ENCODE measurements at places on chromosomes 7 and 10.

DNA sequence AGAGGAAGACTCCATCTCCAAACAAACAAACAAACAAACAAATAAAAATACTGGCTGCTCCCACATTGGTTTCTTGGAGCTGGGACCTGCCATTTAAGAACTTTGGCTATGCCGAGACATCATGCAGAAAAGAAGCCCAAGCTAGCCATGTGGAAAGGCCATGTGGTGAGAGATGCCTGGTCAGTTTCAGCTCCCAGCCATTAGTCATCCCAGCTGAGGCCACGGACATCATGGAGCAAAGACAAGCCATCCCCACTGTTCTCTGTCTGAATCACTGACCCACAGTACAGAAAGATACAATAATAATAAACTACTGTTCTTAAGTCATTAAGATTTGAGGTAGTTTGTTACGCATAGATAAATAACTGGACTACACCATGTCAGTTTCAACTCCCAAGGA is 70.0 kb upstream of the PCBD1 start:
- DNase-seq = no peak

DNA sequence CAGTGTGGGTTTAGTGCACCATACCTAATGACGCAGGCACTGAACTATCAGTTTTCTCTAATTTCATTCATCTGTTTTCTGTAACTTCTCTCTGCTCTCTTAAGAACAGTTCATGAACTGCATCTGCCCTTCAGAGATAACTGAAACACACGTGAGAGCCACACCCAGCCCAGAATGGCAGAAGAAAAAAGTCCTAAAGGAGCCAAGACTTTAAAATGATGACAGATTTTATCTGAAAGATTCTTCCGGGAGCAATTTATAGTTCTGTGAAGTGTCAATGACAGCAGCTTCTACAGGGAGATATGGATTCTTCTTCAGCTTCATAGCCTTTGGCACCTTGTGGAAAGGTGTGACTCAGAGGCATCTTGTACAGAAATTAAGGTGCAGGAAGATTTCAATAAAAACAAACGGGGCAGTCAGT is 211.5 kb upstream of the SLC26A5 start:
- DNase-seq = no peak

GRCh38 chr10:80771902-80772555 is 234.3 kb downstream of the SH2D4B start:
- no peak for DNase-seq

GRCh38 chr7:96299496-96299895 is 22.4 kb downstream of the SLC25A13 start:
- DNase-seq = no peak

- no peak for DNase-seq
Observed at GRCh38 chr10:60368875-60369546, 20.7 kb downstream of the ANK3 start.

GRCh38 chr7:121547544-121548092 is 151.5 kb upstream of the FAM3C start:
- DNase-seq = no peak

- DNase-seq = no peak
Observed at GRCh38 chr10:123972481-123973401, 81.1 kb upstream of the CPXM2 start.

- no peak for DNase-seq
Observed at GRCh38 chr7:149872419-149873073, 1.2 kb upstream of the ATP6V0E2 start.

DNA sequence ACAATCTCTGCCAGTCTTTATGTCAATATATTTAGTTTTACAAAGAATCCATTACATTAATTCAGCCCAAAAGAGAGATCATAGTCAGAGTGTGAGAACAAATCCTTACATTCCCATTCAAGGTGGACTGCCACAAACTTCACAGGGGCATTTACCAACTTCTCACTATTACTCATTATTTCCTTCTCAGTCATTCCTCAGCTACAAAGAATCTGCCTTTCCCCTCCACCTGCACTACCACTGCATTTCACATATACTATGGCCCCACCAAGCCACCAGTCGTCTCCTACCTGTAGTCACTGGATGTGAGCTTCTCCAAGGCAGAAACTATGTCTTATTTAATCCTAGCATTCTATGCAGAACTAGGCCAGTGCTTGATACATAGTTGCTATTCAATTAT is 94.3 kb downstream of the USP6NL start:
- no peak for DNase-seq

DNA sequence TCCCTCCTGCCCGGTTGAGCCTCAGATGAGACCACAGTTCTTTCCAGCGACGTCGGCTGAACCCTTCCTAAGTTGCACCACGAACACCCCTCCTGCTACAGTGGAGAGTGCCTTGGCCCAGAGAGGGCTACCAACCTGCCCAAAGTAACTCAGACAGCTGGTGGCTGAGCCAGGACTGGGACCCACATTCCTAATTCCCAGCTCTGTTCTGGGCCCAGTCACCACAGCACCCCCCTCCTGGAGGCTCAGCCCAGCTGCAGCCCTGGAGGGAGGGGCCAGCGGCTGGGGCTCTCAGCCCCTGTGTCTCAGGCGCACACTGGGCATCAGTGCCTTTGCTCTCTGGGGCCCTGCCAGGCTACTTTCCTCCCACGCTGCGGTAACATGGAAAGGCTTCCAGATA is 10.6 kb downstream of the ATP6V1F start:
- DNase-seq = no peak

GRCh38 chr10:128833671-128834070 is 633.4 kb upstream of the MGMT start:
- DNase-seq = no peak

DNA sequence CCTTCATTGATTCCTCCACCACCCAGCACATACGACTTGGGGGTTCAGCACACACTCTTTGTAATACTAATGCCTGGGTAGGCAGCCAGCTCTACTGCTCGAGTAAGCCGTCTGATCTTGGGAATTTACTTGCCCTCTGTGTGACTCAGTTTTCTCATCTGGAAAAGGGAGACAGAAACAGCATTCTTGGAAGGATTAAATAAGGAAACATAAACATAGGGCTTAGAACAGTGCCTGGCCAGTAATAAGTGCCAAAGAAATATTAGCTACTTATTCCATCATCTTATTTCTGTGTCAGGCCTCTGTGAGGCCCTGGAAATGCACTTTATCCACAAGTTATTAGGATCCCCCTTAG is 130.1 kb downstream of the TNS3 start:
- no peak for DNase-seq

DNA sequence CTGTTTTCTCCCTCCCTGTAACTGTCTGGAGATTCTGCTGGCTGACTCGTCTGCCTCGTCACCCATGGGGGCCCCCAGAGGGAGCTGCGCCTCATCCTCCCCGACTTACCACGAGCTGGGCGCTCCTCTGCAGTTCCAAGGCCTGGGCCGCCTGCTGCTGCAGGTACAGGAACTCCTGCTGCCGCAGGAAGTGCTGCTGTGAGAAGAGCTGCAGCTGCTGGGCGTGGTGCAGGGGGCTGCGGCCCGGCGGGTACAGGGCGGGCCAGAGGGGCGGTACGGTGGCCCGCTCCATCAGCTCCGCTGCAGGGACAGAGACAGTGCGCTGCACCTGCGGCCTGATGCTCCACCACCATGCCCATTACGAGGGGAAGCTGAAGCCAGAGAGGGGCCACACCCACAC is 47.7 kb downstream of the TNRC18 start:
- no peak for DNase-seq

GRCh38 chr7:20784388-20785156 is 2.1 kb downstream of the SP8 start:
- no peak for DNase-seq

DNA sequence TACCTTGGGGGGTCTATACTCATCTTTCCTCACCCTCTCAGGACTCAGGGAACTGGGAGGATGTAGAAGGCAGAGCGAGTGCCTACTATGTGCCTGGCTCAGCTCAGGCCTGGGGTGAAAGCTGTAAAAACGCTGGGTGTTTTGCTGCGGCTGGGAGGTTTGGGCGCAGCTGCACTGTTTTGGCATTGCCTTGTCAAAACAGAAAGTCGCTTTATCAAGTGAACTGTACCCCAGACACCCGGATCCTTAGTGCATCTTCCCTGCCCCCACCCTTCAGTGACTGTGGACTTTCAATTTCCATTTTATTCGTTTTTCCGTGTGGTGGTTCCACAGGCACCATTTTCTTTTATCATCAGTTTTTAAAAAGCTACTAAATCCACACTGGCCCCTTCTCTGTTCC is 86.7 kb upstream of the ZNF716 start:
- no peak for DNase-seq

GRCh38 chr7:379456-380138 is 89.6 kb downstream of the FOXL3 start:
- no peak for DNase-seq

- no peak for DNase-seq
Observed at GRCh38 chr10:125034675-125035074, 92.8 kb downstream of the ZRANB1 start.

DNA sequence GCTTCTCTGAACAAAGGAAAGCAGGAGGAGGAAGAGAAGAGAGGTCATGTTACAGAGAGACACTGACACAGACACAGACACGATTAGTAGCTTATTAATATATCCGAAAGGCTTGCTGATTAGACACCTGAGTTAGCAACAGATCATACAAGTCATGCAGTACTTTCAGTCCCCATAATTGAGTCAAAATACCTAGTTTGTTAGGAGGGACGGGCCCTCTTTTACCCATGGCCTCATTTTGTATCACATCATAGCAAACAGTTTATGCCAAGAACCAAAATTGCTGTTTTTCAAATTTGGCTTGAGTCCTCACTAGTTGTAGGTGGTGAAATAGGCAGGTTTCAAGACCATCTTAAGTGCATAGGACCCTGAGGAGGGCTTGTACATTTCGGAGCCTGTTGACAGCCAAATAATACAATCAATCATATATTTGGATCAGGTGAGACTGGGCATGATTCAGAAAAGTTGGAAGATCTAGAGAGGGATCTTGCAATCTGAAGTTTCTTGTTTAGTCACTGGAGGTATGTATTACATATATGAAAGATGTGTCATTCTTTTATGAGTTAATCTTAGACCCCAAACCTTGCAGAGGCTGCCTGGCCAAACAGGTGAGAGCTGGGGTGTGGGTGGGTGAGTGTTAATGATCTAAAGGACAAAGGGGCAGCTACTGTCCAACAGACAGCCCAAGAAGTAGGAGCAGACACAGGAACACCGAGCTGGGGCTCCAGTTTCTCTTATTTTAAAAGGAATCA is 65.4 kb downstream of the PRPF18 start:
- no peak for DNase-seq

DNA sequence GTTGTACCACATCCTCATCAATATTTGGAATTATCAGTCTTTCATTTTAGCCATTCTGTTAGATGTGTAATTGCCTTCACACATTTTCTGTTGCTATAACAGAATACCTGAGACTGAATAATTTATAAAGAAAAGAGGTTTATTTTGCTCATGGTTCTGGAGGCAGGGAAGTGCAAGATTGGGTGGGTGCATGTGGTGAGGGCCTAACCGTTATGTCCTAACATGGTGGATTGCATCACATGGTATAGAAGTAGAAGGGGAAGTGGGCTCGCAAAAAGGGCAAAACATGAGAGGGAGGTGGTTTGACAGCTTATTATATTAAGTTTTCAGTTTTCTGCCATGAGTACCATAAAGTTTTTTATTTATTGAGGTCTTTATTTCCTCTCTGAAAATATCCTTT is 452.0 kb downstream of the ARL4A start:
- no peak for DNase-seq

- DNase-seq = no peak
Observed at GRCh38 chr7:45001138-45001694, 1.2 kb downstream of the CCM2 start.

- no peak for DNase-seq
Observed at GRCh38 chr10:117997673-117998072, 49.1 kb downstream of the RAB11FIP2 start.

DNA sequence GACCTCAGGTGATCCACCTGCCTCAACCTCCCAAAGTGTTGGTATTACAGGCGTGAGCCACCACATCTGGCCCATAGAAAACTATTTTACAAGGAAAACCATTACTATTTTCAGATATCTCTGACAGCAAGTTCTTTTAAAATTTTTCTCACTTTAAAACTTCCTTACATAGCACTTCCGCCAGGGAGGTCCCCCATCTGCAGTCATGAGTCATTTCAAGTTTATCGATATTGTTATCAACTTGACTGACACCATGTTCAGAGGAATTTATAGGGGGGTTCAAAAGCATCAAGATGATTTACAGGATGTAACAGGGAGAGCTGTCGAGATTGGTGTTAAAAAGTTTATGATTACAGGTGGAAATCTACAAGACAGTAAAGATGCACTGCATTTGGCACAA is 88.8 kb downstream of the NRBF2 start:
- DNase-seq = no peak

GRCh38 chr7:32611201-32612099 is 116.2 kb downstream of the AVL9 start:
- no peak for DNase-seq

DNA sequence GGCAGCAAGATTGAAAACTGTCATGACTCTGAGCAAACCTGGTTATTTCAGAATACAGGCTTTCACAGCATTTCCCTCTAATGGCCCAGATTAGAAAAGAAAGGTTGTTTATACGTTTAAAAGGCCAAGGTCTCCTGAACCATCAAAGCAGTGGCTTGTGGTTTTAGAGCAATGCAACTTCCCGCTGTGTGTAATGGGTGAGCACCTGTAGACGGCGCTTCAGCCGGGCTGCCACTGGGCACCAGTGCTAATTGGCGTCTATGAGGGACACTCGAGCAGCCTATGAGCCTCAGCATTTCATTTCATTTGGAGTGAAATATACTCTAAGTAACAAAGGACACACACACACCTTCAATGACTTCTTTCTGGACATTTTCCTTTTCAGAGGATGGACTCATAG is 671.0 kb upstream of the FZD8 start:
- DNase-seq = no peak

DNA sequence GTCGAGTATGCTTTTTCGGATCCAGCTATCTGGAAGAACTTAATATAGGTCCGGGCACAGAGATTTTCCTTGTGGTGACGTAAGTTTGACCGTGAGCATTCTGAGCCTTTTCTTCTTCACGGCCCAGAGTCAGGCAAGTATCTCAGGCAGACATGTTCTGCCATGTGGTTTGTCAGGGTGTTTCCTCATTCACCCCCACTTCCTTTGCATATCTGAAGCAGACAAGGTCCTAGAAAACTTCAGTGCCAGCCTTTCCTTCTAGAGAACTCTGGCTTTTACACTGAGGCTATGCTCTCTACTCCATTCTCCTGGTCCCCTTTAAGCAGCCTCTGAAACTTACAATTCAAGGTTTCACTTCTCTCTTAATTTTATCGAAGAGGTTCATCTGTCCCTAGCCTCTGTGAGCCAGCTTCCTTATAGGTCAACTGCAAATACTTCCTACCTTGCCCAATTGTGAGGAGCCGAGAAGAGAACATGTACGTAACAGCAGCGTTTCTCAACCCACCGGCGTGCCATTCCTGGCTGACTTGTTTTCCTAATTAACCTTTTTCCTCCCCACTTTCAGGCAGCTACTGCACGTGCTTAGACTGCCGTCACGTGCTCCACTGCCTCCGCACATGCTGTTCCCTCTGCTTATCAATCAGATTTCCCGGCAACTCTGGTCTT is 47.3 kb downstream of the CDCA7L start:
- DNase-seq = no peak

GRCh38 chr10:25974897-25975459 is 40.9 kb downstream of the MYO3A start:
- no peak for DNase-seq
